ENCODE measurements at places on chromosomes 11 and 22.
A peak's percentile ranks its signal among the peaks of the same experiment; 100 is the strongest.

GRCh38 chr11:102384419-102385079 lies 37.5 kb downstream of the BIRC2 start:
- DNase-seq: no peak

- no peak for DNase-seq
These were observed 3.9 kb upstream of the SERGEF start for GRCh38 chr11:18016789-18017188.

- DNase-seq: no peak
These were observed 27.2 kb downstream of the OR52B2 start for GRCh38 chr11:6142936-6143335.

GRCh38 chr11:41392596-41392995 lies 66.9 kb downstream of the LRRC4C start:
- DNase-seq: no peak

DNA sequence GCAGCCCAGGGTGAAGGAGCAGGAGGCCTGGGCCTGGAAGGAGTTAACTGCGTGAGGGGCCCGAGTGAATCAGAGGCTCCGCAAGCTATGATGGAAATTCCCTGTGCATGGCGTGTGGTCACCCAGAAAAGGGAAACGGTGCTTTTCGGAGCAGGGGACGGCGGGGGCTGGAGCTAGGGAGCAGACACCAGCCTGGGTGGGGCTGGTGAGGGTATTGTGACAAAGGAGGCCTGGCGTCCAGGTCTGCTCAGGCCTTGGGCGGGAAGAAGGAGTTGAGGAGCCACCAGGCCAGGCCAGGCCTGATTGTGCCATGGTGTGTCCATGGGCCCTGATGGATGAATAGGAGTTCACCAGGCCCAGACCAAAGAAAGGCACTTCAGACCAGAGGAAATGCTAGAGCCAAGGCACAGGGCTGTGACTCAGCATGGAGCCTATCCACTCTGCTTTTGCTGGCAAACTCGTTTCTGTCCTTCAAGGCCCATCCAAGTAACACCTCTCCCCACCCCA lies 12.8 kb upstream of the SPI1 start:
- DNase-seq: peak; percentile 46

GRCh38 chr11:10108915-10109680 lies 184.9 kb downstream of the SBF2 start:
- DNase-seq: no peak

DNA sequence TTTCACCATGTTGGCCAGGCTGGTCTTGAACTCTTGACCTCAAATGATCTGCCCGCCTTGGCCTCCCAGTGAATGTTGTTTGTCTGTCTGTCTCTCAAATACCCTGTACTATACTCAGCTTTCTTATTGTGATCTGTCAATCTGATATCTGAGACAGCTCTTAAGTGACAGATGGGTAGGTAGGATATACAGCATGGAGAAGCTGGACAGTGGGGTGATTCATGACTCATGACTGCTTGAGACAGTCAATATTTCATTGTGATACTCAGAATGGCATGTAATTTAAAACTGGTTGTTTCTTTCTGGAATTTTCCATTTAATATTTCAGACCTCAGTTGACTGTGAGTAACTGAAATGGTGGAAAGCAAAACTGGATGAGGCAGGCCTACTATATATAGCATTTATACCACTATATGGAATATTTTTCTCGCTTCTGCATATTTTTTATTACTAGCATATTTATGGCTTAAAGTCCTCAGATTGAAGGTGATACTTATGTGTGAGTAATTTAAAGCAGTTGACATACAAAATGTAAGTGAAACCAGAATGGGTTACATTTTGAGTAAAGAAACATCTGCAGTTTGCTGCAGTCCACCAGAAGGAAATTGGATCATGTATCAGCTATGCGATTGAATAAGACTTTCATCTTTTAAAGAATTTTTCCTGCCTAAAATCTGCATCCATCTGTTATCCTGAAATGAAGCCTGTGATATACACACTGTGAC lies 22.3 kb downstream of the ARHGAP42 start:
- no peak for DNase-seq

- no peak for DNase-seq
These were observed 47.0 kb upstream of the ARHGAP42 start for GRCh38 chr11:100640071-100640470.

DNA sequence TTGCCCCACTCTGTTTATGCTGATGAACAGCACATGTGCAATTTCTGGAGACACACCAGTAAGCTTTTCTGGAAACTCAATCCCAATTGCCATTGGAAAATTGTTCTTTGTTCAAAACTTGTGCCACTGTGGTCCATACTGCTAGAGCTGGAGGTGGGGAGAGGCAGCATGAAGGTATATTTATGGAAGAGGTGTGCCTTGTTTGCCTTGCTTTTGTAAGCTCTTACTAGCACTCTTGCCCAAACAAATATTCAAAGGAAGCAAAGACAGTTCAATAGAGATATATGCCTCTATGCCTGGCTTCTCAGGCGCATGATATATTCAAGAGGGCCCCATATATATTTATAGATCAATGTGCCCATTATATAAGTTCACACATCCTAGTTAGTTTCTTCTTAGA lies 42.7 kb downstream of the TIMP3 start:
- no peak for DNase-seq

DNA sequence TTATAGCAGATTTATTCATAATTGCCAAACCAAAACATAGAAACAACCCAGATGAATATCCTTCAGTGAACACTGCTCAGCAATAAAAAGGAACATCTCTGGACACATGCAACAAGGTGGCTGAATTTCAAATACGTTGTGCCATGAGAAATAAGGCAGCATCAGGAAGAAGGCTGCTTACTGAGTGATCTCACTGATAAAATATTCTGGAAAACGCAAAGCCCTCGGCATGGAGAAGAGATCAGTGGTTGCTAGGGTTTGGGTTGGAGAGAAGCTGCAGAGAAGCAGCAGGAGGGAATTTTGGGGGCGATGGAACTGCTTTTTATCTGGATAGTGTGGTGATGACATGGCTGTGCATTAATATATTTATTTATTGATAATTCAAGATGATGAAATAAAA lies 11.0 kb upstream of the SHANK2 start:
- no peak for DNase-seq

GRCh38 chr11:45918331-45918941 lies 759 bp upstream of the PEX16 start:
- peak; percentile 83 for DNase-seq

- DNase-seq: no peak
These were observed 15.8 kb downstream of the C11orf71 start for GRCh38 chr11:114384487-114384886.

DNA sequence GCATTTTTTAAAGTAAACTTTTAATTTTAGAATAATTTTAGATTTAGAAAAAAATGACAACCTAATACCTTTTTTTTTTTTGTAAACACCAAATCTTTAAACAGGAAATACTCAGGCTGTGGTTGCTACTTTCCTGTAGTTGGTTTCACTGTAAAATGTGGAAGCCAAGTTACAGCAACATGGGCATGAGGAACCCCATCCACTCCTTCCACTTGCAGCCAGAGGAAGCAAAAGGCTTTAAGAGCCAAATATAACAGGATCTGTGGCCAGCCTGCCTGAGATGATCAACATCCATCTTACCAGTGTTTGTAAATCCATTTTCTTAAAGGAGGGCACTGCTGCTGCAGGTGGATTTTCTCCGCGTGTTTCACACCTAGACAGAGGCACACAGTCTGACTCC lies 66.2 kb downstream of the TNRC6B start:
- no peak for DNase-seq

GRCh38 chr11:1235306-1235900 lies 12.5 kb downstream of the MUC5B start:
- DNase-seq: no peak

GRCh38 chr11:66987924-66988637 lies 13.0 kb downstream of the C11orf86 start:
- DNase-seq: no peak

GRCh38 chr11:126722956-126723664 lies 277.5 kb downstream of the KIRREL3 start:
- no peak for DNase-seq

- no peak for DNase-seq
These were observed 39.5 kb downstream of the CHKA start for GRCh38 chr11:68081691-68082090.

DNA sequence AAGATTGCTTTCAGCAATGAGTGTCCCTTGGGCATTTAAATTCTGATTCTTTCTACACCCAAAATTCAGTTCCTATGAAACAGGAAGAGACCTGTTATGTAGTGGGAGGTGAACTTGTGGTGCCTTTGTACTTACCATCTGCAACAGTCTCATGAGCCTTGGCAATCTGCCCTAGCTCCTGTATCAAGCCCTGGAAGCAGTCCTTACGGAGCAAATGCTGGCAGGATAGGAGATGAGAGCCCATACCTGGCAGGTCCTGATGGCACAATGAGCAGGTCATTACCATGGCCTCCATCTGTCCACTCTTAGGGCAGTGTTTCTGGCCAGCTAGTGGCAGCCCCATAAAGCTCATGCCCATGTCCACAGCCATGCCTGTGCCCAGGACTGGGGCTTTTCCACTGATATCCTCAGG lies 10.8 kb downstream of the TRIM66 start:
- no peak for DNase-seq

DNA sequence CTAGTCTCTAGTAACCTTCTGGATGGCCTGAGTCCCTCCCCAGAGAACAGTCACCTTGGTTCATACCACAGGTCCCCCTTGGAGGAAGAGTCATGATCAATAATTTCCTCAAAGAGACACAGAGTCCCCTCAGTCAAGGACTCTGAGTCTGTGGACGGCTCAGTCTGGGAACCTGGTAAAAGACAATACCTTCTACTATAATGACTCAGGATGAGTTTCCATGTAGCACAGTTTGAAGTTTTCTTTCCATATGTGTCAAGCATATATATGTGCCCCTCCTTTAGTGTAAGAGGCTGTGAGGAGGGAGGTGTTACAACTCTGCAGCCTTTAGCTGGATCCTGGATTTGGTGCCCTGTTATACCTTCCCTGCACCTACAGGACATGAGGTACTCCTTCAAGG lies 54.4 kb upstream of the TSKU start:
- no peak for DNase-seq

DNA sequence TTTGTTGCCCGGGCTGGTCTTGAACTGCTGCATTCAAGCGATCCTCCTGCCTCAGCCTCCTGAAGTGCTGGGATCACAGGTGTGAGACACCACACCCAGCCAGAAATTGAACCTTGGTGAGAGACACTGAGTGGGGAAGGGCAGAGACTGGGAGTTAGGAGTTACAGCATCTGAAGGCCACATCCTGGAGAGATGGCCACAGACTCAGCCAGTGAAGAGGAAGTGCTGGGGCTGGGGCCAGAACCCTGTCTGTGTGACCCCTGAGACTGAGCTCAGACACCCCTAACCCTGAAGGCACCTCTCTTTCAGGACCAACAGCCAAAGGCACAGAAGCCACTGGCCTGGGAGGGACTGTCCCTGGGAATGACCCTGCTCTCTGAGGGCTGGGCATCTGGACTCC lies 33.8 kb downstream of the TXN2 start:
- DNase-seq: no peak

All from activated CD8-positive, alpha-beta memory T cell treated with anti-CD3 and anti-CD28 coated beads, Interleukin-2, amount 50 U/mL, for 48 hours (primary cell).